ENCODE measurements at places on chromosomes 3 and 15.

DNA sequence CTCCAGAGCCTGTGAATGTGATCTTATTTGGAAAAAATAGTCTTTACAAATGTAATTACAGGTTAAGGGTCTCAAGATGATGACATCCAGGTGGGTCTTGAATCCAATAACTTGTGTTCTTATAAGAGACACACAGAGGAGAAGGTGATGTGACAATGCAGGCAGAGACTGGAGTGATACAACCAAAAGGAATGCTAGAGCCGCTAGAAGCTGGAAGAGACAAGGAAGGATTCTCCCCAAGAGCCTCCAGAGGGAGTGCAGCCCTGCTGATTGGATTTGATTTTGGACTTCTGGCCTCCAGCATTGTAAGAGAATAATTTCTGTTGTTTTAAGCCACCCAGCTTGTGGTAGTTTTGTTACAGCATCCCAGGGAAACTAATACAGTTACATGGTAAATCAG is 9.7 kb downstream of the MYH15 start:
- no peak for DNase-seq

GRCh38 chr3:128767094-128767750 is 41.2 kb downstream of the RAB7A start:
- no peak for DNase-seq

DNA sequence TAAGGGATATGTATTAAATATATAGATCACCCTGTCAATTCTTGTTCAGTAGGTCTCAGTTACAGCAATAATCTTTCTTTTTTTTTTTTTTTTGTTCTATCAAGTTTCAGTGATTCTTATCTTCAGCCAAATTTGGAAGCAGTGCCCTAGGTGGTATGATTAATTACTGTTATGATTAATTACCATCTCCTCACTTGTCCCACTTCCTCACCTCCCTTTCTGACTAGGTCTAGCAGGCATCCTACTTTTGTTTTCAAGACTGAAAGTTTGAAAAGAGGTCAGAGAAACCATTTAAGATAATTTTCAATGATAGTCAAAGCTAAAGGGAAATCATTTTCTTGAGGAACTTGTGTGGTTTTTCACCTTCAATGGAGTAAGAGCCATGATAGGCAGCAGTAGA is 144.0 kb upstream of the CNTN4 start:
- no peak for DNase-seq

DNA sequence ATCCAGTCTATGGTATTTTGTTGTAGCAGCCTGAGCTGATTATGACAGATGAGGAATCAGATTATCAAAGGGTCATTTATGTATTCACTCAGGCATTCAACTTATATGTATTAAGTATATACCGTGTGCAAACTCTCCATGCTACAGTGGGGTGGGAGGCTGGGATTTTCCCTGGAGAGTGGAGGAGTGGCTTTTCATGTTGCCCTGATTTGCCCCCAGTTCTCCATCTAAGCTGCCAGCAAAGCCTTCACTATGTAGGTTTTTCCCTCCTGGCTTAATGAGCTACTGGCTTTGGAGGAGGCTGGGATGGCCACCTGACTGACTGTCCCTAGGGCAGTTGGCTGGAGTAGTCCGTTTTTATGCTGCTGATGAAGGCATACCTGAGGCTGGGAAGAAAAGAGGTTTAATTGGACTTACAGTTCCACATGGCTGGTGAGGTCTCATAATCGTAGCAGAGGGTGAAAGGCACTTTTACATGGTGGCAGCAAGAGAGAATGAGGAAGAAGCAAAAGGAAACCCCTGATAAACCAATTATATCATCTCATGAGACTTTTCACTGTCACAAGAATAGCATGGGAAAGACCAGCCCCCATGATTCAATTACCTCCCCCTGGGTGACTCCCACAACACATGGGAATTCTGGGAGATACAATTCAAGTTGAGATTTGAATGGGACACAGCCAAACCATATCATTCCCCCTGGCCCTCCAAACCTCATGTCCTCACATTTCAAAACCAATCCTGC is 253.9 kb downstream of the RPLP1 start:
- DNase-seq, result no peak

GRCh38 chr3:30871720-30872119 is 22.7 kb downstream of the GADL1 start:
- no peak for DNase-seq

DNA sequence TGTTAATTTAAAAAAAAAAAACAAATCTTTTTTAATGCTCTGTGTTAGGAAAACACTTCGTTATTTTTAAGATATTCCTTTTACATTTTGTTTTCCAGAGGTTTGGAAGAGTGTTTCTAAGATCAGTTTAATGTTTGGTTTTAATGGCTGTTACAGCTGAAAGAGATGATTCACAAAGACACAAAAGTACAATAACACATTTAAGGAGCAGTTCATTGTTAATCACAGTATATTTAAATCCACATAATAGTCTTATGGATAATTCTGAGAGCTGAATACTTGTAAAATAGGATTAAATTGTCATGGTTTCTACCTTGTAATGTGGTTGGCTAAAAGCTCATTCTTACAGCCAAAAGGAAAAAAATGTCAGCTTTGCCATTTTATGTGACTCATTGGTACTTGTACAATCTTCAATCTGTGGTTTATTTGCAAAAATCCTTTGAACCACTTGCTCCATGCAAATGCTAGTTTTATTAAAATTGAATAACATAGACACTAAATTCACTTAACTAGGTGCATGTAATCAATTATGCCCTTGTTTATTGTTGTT is 426.4 kb downstream of the NLGN1 start:
- no peak for DNase-seq

GRCh38 chr3:8794247-8794646 is 24.8 kb upstream of the OXTR start:
- no peak for DNase-seq

GRCh38 chr3:127714125-127714571 is 41.4 kb downstream of the ABTB1 start:
- DNase-seq, result no peak

DNA sequence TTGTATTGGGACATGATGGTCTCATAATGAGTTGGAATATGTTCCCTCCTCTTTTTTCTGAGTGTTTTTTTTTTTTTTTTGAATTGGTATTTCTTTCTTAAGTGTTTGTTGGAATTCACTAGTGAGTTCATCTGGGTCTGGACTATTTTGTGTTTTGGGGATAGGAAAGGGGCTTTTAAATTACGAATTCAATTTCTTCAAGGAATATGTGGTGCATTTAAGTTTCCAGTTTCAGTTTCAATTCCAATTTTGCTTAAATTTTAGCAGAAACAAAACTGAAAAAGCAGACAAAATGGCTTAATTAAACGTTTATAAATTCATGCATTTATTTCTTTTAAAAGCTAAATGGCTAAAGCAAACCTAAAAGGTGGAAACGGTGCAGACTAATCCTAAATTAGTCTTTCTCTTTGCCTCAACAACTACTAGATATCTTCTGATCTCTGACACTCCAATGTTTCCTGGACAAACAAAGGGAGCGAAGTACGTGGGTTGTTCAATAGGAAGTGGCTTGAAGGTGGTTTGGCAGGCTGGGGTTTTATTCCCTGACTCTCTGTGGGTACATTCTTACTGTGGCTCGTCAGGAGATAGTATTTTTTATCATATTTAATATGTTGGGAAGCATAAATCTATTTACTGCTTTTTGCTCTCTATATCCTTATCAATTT is 50.0 kb upstream of the CORO2B start:
- no peak for DNase-seq

GRCh38 chr3:16802389-16802788 is 82.4 kb upstream of the PLCL2 start:
- no peak for DNase-seq

DNA sequence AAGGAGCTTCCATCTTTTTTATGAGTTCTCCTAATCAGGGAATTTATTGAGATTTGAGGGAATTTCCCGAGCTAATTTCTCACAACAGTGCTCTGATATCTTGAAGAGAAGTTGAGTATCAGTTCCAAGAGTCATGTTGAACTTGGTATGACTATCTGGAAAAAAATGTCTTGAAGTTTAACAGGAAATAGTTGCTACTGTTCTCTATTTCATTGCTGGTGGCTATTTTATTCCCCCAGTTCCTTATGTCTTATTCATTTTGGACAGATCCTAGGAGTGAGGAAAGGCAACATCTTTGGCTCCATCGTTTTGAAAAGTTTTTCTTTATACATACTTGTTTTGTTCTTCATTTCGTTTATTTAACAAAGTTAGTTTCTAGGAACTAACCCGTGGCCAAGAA is 307.8 kb upstream of the AGTR1 start:
- no peak for DNase-seq

GRCh38 chr3:179717219-179717618 is 64.4 kb downstream of the USP13 start:
- no peak for DNase-seq

- no peak for DNase-seq
These were observed 23.2 kb downstream of the SHC4 start for GRCh38 chr15:48940508-48940907.

- DNase-seq, result no peak
These were observed 941 bp downstream of the ZBED2 start for GRCh38 chr3:111594205-111594604.

- no peak for DNase-seq
These were observed 6.4 kb downstream of the WDR73 start for GRCh38 chr15:84647726-84648125.

GRCh38 chr3:142930463-142930862 is 33.0 kb downstream of the PAQR9 start:
- DNase-seq, result no peak

GRCh38 chr3:114553949-114554593 is 260.2 kb downstream of the TIGIT start:
- no peak for DNase-seq

- DNase-seq, result no peak
These were observed 49.4 kb upstream of the LCTL start for GRCh38 chr15:66614951-66615760.

DNA sequence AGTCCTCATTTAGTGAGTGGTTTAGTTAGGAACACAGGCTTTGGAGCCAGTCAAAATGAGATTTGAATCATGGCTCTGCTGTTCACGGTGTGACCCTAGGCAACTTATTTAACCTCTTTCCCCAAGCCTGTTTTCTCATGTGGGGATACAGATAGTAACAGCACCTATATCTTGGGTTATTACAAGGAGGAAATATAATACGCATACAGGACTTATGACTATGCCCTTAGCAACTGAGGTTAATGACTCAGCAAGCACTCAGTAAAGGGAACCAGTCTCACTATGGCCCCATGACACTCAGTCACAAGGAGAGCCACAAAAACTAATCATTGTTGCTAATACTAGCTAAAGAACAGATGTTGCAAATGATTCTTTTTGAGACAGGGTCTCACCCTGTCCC is 45.9 kb downstream of the SUMF1 start:
- DNase-seq, result no peak

DNA sequence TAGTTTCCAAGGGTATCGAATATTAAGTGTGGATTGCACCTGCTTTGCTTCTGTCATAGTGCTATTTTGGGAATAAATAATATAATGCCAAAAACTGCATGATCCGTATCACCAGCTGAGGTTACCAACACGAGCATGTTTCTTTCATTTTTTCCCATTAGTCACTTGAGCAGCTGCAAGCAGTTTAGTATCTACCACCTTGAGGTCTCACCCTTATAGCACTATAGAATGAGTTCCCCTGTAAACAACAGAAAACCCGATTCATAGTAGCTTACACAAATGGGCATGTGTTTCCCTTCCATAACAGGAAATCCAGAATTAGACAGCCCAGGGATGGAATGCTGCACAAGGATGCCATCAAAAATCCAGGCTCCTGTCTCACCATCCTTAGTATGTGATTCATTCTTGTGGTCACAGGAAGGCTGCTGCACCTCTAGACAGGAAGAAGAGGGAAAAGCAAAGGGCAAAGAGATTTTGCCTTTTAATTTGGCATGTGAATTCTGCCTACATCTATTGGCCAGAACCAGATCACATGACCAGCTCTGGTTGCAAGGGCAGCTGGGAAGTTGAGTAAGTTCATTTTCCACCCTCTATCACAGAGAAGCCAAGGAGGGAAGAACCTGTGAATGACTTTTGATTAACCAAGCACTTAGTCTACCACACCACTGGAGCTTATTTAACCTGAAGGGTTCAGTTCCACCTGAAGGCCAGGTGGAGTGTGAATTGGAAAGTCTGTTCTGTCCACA is 91.3 kb upstream of the SLC25A36 start:
- no peak for DNase-seq

- DNase-seq, result no peak
These were observed 60.5 kb downstream of the GLDN start for GRCh38 chr15:51401872-51402517.

GRCh38 chr15:59399465-59400102 is 26.9 kb upstream of the MYO1E start:
- DNase-seq, result no peak

GRCh38 chr3:135218304-135218703 is 423.2 kb downstream of the EPHB1 start:
- no peak for DNase-seq

- no peak for DNase-seq
These were observed 71.5 kb downstream of the RAD18 start for GRCh38 chr3:8891774-8892173.
